ENCODE measurements at places on chromosomes 5 and 9.
A peak's percentile ranks its signal among the peaks of the same experiment; 100 is the strongest.

- no peak for DNase-seq
Measured at GRCh38 chr9:131950487-131950886, 129.2 kb downstream of the MED27 start.

GRCh38 chr9:78278801-78279200 is 18.1 kb upstream of the PSAT1 start:
- no peak for DNase-seq

- DNase-seq = no peak
Measured at GRCh38 chr5:157327771-157328170, 61.8 kb downstream of the CYFIP2 start.

- DNase-seq = no peak
Measured at GRCh38 chr9:87464110-87464991, 33.3 kb upstream of the DAPK1 start.

GRCh38 chr5:63963080-63963735 is 963 bp upstream of the HTR1A start:
- no peak for DNase-seq

GRCh38 chr9:32625320-32625719 is 10.1 kb downstream of the TAF1L start:
- no peak for DNase-seq

DNA sequence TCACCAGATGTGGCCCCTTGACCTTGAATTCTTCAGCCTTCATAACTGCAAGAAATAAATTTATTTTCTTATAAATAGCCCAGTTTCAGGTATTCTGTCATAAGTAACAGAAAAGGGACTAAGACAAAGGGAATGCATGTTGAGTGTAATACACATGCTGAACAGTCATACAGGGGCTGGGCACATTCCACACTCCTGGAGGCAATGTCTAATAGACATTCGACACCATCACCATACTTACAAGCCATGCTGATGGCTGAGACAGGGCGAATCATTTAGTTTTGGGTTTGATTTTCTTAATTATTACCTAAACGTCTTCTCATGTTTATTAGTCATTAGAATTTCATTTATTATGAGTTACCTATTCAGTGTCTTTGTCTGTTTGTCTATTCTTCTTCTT is 68.5 kb downstream of the TENT4A start:
- DNase-seq = no peak

- no peak for DNase-seq
Measured at GRCh38 chr5:31827867-31828266, 188.9 kb downstream of the PDZD2 start.

GRCh38 chr9:81070689-81071088 is 618.7 kb downstream of the TLE1 start:
- DNase-seq = no peak

GRCh38 chr9:130965680-130966079 is 26.6 kb upstream of the FIBCD1 start:
- DNase-seq = no peak

- no peak for DNase-seq
Measured at GRCh38 chr5:54743997-54744788, 226.6 kb downstream of the SNX18 start.

- no peak for DNase-seq
Measured at GRCh38 chr5:138832218-138832617, 42.9 kb downstream of the LRRTM2 start.

DNA sequence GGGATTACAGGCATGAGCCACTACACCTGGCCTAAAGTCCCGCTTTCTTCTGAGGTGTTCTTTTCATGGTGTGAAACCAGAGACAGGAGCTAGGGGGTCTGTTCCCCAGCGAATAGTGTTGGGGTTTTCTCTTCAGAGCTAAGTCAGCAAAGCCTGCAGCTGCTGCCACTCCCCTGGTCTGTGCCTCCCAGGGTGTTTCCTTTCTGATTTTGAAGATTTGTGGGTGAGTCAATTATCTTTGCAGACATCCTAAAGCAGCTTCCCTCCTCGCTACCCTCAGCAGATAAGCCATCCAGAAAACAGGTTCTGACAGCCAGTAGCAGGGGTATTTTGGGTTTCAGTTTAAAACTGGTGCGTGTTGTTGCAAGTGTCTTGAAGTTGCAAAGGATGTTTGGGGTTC is 72.0 kb upstream of the IQGAP2 start:
- no peak for DNase-seq

GRCh38 chr5:56829137-56829908 is 14.0 kb downstream of the MAP3K1 start:
- DNase-seq = no peak

- no peak for DNase-seq
Measured at GRCh38 chr5:123059455-123059854, 22.9 kb upstream of the PPIC start.

GRCh38 chr9:1383899-1384455 is 333.8 kb downstream of the DMRT2 start:
- no peak for DNase-seq

DNA sequence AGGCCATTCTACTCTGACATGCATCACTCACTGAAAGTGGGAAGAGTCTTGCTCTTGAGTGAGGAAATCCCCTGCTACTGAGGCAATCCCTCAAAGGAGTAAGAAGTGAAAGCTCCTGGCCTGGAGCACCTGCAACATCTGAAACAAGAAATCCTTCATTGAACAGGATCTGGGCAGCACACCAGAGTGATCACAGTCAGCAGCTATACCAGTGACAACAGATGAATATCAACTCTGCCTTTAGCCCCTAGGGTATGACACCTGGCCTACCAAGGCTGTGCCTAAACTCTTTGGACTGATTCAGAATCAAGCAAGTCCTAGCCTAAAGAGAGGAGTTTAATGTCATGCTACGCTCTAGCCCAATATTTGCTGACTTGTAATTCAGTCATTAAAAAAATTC is 156.2 kb upstream of the CCDC152 start:
- no peak for DNase-seq

- DNase-seq = no peak
Measured at GRCh38 chr9:129209109-129209508, 31.0 kb upstream of the IER5L start.

DNA sequence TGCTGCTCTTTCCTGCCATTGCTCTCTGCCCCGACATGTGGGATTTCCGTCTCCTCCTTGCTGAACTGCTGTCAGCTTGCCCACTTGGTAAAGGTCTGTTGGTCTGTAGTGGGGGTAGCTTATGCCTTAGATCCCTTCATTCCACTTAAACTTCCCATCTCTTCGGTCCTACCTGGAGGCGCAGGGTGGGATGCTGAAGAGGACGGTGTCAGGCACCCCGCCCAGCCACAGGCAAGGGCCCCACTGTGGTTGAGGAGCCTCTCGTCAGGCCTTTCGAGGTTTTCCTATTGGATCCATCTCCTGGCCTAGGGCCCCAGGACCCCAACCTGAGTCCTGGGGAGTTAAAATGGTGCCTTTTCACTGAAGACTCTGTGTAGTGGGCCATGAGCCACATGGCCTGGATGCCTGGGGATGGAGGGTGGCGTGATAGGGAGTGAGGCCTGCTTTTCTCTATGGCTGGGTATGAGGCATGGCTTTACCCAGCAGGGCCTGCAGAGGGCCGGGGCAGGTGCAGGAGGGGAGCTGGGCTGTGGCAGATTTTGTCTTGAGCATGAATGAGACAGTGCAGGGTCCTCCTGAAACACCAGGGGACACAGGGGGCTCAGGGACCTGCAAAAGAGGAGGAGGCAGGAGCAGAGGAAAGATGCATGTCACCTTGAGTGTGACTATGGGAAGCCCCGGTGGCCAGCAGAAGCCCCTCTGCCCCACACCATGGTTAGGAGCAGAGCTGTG is 25.8 kb upstream of the RNF130 start:
- no peak for DNase-seq

DNA sequence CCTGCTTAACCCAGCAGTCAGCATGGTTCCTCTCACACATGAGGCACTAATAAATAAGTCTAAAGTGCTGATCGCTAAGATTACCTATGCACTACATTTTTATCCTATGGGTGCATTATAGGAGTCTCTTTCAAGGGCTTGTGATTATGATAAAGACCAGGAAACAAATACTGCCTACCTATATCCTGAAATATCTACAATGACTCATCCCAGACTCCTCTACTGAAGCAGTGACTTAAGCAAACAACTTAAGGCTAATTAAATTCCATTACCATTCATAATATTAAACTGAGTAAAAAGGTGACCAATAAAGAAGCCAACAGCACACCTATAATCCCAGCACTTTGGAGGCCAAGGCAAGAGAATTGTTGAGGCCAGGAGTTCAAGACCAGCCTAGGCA is 338.4 kb downstream of the DNAH5 start:
- DNase-seq = no peak

DNA sequence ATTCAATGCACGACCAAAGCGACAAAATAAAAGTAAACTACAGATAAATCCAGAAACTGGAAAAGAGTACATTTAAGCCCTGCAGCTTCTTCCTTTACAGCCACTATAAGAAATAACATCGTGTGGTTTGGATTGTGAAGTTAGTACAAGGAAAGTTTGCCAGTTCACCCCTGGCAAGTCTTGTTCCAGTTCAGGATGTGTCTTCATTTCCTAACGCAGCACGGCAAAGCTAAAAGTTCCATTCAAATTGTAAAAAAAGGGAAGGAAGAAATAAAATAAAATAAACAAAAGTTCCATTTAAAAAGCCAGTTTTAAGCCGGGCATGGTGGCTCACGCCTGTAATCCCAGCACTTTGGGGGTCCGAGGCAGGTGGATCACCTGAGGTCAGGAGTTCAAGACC is 83.3 kb upstream of the RETREG1 start:
- peak; percentile 4 for DNase-seq

All from GF-D8 (cell line).